ENCODE measurements at places on chromosomes 3 and 15.

DNA sequence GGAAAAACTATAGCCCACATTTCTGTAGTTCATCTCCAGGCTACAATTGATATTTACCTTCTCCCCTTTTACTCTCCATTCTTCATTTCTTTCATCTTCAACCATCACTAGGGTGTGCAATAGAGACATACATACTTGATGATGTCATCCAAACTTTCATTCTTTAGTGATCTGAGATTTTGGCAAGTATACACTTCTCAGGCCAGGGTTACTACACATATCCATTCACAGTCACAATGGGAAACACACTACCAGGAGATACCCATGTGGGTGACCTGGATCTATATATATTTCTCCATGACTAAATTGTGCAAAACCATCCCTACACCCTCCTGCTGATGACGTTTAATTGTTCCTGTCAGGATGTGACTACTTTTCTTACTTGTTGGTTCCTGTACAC, 769.5 kb upstream of the DPPA4 start:
- DNase-seq = no peak

- no peak for DNase-seq
These were observed 22.6 kb downstream of the CLDN18 start for GRCh38 chr3:138032567-138032966.

DNA sequence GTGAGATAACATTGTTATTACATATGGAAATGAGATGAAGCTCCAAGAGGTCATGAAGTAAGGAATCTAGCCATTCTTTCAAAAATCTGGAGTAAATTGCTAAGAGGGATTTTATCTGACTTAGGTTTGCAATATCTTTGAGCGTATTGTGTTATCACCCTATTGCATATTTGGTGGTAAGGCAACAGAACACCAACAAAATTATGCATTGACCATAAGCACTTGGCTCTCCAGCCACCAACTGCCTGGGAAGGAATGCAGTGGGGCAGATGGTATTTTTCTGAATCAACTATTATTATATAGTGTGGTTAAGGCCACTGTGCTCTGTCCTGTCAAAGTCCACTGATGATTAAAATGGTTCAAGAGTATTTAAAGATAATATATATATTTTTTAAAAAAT, 287.9 kb upstream of the SEMA6D start:
- DNase-seq = no peak

GRCh38 chr15:101573951-101574350, 78.2 kb downstream of the TM2D3 start:
- DNase-seq = no peak

DNA sequence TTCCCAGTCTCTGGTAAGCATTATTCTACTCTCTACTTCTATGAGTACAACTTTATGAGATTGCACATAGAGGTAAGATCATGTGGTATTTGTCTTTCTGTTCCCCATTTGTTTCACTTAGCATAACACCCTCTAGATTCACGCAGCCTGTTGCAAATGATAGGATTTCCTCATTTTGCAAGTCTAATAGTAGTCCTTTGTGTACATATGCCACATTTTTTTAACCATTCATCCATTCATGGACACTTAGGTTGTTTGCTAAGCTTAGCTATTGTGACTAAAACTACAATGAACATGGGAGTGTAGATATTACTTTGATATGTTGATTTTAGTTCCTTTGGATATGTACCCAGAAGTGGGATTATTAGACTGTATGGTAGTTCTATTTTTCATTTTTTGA, 717.9 kb upstream of the ALCAM start:
- DNase-seq = no peak

GRCh38 chr3:168312984-168313383, 217.3 kb upstream of the GOLIM4 start:
- no peak for DNase-seq

DNA sequence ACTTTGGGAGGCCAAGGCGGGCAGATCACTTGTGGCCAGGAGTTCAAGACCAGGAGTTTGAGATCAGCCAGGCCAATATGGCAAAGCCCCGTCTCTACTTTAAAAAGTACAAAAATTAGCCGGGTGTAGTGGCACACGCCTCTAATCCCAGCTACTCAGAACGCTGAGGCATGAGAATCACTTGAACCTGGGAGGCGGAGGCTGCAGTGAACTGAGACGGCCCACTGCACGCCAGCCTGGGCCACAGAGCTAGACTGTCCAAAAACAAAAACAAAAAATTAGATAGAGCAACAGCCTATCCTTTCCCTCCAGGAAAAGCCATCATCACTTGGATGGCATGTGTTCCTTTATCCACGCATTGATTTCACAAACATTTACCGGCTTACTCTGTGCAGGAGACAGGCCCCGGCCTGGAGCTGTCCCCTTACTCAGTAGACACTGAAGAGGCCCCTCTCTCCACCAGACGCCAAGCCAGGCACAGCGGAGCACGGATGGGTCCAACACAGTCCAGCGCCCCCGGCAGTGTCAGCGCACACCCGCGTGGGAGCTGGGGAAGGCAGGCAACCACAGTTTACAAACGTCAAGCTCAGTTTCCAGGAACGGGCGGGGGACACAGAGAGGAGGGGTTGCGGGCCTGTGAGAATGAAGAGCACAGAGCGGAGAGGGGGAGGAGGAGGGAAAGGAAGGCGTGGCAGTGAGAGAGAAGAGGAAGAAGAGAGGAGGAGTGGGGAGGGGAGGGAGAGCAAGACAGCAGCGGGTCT, 3.1 kb downstream of the GP5 start:
- peak; percentile 61 for DNase-seq

DNA sequence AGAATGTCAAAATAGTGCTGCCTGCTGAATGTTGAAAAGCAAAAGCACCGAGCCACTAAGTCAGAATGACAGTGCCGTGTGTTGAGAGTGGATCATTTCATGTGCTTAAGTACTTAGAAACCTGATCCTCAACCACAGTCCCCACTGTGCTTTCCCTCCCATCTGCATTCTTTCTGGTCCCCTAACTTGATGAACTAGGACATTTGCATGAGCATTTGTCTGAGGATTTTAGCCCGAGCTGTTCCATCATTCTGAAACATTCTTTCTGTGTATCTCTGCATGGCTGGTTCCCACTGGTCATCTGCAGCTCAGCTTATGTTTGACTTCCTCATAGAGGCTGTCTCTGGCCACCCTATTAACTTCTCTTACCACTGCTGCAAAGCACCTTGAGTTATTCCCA, 42.0 kb downstream of the SST start:
- DNase-seq = no peak

DNA sequence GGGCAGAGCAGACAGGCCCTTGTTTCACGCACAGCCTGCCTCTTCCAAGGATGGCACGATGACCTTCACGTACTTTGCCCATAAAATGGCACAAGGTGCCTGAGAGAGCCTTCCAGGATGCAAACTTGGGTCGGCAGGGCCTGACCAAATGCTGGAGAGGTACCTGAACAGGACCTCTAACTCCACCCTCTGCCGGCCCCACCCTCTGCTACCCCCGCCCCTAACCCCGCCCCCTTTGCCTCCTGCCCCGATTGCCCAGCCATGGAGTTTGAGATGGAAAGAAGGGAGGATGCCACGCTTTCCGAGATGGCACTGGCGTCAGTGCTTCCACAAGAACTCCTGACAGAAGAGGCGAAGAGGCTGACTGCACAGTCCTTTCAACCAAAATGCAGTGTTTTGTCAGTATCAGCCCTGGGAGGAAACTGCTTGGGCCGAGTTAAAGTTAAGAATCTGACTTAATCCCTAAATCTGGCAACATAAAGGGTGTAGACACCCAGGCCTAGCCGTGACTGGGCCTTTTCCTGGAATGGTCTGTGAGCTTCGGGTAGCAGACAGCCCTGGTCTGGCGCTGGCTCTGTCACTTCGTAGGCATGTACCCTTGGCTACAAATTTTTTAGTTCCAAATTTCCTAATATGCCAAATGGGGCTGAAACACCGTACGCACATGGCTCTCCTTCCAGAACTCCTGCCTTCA, 230.3 kb upstream of the RGMA start:
- no peak for DNase-seq

DNA sequence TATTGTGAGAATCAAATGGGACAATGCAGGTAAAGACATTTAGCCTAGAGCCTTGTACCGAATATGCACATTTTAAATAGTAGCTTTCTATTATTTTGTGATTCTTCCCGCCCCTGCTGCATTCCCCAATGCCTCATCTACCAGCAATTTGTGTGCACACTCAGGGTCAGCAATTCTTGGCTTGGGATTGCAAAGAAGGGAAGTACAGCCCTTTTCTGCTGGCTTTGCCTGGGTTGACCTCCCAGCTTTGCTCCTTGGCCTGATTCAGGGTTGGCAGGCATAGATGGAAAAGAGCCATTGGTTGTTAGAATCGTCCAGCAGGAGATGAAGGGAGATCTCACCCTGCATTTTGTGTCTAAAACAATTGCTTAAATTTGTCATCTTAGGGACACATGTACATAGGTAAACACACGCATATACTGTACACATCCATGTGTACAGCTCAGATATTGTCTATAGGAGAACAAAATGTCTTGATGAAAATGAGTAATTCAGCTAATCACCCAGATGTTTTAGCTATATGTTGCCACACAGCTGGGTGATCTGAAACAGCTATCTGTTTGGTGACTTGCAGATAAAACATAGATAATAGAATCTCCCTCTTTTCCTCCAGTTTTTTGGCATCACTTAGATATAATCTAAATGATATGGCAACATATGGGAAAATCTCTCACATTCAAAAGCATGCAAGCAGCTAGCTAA, 340.9 kb upstream of the TBL1XR1 start:
- DNase-seq = no peak

DNA sequence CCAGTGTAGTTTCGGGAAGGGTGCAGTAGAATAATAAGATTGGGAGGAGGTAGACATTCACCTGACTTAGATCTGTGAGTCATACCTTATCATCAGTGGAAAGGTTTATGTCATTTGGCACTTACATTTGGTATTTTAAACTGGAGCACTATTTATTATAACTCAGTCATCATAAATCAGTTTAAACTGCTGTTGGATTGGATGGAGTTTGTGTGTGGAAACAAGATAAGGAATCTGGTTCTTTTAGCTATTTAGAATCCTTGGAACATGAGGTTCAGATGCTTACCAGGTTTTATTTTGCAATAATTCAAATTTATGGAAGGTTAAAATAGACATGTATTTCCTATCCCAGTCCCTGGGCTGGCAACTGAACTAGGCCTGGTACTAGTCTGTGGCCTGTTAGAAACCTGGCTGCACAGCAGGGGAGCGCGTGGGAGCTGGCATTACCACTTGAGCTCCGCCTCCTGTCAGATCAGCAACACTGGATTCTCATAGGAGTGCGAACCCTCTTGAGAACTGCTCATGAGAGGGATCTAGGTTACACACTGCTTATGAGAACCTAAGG, 34.5 kb downstream of the ZFAND6 start:
- no peak for DNase-seq

GRCh38 chr3:176995946-176996345, 201.3 kb downstream of the TBL1XR1 start:
- no peak for DNase-seq

DNA sequence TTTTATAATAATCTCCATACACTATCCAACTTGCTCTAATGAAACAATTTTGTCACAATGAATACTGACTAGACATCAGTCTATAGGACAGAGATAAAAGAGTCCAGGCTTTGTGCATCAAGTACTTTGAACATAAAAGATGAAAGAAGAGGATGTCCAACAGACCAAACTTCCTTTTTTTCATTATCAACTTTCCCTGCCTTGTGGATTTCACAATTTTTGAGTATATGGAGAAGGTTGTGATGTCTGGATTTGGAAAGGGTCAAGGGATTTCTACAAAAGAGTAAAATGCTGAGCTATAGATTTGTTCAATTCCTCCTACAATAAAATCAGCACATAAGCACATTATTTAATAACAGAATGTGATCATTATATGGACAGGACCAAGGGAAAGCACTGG, 25.7 kb downstream of the CD47 start:
- DNase-seq = no peak

DNA sequence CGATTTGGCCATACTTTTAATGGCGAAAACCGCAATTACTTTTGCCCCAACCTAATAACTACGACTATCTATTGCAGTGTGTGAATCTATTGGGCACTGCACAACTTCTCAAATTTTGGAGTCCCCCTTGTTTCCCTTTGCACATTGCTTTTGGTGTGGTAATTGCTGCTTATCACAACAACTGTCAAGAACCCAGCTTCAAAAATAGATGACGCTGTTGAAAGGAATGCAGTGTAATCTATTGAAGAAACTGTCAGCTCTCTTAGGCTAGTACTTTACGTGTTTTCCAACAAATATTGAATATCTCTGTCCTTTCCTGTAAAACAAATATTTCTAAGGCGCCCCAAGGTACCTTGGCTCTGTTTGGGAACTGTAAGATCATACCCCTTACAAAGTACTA, 222.8 kb upstream of the UBE2E2 start:
- DNase-seq = no peak

GRCh38 chr3:45988362-45988761, 7.3 kb downstream of the FYCO1 start:
- no peak for DNase-seq

DNA sequence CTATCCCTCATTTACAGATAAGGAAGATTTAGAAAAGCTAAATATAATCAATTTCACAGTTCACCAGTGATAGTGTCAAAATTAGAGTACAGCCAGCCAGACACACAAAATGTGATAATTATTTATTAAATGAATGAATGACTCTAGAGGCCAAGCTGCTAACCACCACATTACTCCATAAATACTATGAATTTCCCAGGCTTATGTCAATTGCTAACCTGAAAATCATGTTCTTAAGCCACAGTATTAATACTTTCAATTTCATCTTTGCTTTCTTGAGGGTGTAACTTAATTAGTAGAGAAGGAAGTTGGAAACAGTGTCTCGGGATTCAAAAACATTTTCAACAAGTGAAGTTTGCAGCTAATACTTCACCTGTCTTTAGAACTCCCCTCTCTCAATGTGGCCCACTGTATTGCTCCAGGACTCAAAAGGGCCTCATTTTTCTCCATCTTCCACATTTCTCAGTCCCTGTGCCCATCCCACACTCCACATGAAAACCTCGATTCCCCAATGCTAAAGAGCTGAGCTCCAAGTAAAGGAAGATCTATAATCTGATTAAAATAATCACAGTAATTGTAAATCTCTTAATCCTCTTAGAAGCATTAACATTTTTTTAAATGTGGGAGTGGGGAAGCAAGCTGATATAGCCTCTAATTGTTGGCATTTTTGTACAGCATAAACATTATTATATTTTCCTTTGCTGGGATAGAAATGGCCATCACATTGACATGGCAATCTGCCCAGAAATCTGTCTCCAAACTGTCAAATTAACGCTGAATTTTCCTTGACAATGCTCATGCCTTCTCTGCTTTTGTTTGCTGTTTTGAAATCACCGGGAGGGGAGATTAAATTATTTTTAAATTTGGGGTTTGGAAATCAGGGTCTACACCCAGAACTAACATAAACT, 765.1 kb downstream of the ROBO1 start:
- no peak for DNase-seq

Measured in retina (tissue), 1 donor.